ENCODE measurements at places on chromosomes 4 and X. TPM values are rescaled to one million over a fixed set of nuclear protein-coding genes. Genes with fewer than 3 reads are reported as not detected.

IL2 gene
- not detected for total RNA-seq

HCCS gene
- 24.2 TPM for total RNA-seq

TCEANC gene
- total RNA-seq, result 3.8 TPM

TECRL gene
- 0.11 TPM for total RNA-seq

EDNRA gene
- 4.6 TPM for total RNA-seq

IQSEC2 gene
- 19.5 TPM for total RNA-seq

Data from esophagus muscularis mucosa (tissue), 4 donors.